Esophagus muscularis mucosa (tissue), 4 donors: ENCODE measurements at places on chromosomes 3 and 15.

- no peak overlapping the region for H3K4me3 ChIP-seq
- H3K4me1 ChIP-seq: no peaks in the 10 kb centered on the region
- H3K27me3 ChIP-seq: no peaks in the 10 kb centered on the region
- H3K27ac ChIP-seq: no peak overlapping the region
- H3K36me3 ChIP-seq: no peaks in the 10 kb centered on the region
These were observed 56.0 kb upstream of the MME start for GRCh38 chr3:155024006-155024638.

DNA sequence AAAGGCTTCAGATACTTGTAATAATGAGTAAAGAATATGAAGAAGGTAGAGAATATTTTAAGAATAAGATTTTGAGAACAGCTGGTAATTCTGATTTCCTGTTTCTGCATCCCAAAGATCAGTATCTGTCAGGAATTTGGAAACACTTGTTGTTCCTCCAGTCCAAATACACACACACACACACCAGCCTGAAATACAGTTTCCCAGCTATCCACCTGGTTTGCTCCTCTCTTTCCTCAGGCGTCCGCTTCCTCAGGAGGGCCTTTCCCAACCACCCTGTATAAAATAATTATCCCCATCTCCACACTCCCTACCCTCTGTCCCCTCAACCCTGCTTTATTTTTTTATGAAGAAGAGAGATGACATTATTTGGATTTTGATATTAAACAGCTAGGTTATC, 2.0 kb upstream of the FSIP1 start:
- H3K4me1 ChIP-seq: peaks cover 13% of the 10 kb centered on the region
- H3K36me3 ChIP-seq: no peaks in the 10 kb centered on the region
- no peak overlapping the region for H3K4me3 ChIP-seq

- peaks cover 83% of the 10 kb centered on the region for H3K4me1 ChIP-seq
- no peaks in the 10 kb centered on the region for H3K27me3 ChIP-seq
- H3K36me3 ChIP-seq: no peaks in the 10 kb centered on the region
- H3K4me3 ChIP-seq: no peak overlapping the region
- peak overlapping the region; percentile 86 for H3K27ac ChIP-seq
These were observed 82.8 kb downstream of the SMAD3 start for GRCh38 chr15:67148196-67148701.

DNA sequence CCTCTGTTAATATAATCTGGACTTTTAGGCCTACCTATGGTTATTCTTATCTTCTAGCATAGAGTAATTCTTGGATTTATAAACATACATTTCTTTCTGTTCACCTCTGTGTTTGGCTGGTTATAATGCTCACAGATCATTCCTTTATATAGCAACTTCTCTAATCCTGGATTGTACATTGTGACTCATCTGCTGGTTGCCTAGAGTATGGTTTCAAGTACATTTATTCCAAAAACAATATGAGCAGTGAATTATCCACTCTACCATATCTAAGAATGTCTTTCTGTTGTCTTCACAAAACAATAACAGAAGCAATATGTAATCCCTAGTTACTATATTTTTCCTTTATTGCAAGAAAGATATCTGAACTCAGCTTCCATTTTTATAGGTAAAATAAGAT, 35.3 kb downstream of the FSIP1 start:
- DNase-seq: no peak
- no peak overlapping the region for H3K4me3 ChIP-seq
- H3K27me3 ChIP-seq: no peaks in the 10 kb centered on the region
- no peaks in the 10 kb centered on the region for H3K36me3 ChIP-seq
- H3K4me1 ChIP-seq: peaks cover 24% of the 10 kb centered on the region

DNA sequence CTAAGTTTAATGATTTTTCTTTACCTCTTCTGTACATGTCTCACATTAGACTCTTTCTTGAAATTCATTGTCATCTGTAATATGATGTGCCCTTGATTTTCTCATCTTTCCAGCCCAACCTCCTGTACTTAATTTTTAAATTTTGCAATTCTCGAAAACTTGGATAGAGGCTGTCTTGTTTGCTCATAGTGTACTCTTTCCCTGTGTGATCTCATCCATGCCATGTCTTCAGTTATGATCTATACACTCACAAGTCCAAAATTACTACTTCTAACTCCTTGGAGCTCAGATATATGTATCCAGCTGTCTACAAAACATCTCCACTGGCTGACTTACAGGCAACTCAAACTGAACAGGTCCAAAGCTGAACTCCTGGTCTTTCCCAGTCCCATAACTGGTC, 42.2 kb downstream of the CD200 start:
- peak overlapping the region; percentile 14 for H3K27ac ChIP-seq
- peaks cover 8% of the 10 kb centered on the region for H3K4me1 ChIP-seq
- no peaks in the 10 kb centered on the region for H3K36me3 ChIP-seq
